Activated naive CD4-positive, alpha-beta T cell treated with anti-CD3 and anti-CD28 coated beads, Interleukin-2, amount 50 U/mL, for 16 hours (primary cell): ENCODE measurements at places on chromosomes 6 and 20.
A peak's percentile ranks its signal among the peaks of the same experiment; 100 is the strongest.

DNA sequence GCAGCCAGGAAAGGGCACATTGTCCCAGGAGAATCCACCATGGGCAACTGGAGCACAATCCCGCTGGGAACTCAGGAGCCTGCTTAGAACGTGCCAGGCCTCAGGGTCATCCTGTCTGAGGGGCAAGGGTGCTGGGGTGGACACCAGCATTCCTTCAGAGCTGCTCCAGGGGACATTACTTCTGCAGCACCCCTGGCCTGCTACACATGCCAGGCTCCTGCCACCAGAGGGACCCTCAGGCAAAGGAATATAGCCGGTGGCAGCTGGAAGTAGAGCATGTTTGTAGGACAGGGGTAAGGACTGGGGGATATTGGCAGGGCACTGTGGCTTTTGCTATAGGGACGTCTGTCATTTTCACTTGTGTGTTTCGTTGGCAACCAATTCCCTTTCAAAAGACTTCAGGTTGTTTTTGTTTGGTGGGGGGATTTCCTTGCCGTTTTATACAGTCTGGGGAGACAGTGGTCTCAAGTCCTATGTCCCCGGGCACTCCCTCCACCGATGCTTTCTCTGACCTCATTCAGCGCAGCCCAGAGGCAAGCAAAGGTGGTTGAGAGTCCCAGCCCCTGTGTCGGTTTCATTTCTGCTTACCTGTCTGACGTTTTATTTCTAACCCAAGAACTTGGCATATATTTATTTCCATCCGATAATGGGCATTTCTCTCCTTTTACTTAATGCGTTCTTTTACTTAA is 130.8 kb downstream of the JPH2 start:
- DNase-seq: peak; percentile 59

DNA sequence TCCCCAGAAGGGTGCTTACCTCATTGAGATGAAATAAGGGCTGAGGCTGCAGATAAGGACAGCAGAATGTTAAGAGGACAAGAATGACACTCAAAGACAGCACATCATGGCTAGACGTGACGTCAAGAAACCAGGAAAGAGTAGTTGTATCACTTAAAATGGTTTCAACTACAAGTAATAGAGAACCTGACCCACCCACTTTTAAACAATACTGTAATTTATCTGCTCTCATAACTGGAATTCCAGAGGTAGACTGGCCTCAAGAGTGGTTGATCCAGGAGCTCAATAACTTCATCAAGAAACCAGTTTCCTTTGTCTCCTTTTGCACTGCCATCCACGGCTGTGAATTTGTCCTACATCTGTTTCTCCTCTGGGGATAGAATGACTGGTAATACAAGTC is 187.1 kb downstream of the EYA4 start:
- DNase-seq: no peak

DNA sequence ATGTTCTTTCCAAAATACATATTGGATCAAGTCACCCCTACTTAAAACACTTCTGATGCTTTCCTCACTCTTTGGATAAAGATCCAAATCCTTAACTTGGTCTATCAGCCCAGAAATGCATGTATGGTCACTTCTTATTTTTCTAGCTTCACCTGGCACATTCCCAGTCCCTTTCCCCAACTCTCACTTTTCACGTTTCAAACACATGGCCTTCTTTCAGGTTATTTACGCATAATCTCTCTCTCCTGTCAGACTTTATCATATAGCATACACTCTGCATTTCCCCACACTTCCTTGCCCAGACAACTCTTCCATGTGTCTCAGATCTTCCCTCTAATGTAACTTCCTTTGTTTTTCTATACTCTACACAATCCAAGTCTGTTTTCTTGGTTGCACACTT is 12.8 kb downstream of the PHIP start:
- DNase-seq: no peak

DNA sequence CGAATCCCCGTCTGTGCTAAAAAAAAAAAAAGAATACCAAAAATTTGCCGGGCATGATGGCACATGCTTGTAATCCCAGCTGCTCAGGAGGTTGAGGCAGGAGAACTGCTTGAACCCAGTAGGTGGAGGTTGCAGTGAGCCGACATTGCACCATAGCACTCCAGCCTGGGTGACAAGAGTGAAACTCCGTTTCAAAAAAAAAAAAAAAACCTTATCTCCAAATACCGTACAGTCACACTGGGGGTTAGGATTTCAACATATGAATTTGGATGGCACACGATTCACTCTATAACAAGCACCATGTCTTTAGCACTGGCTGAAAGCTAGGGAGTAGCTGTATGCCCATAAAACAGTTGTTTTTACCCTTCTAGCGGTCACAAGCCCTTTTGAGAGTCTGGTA is 3.8 kb downstream of the SMIM13 start:
- no peak for DNase-seq

GRCh38 chr6:8238773-8239683 is 136.7 kb upstream of the EEF1E1 start:
- DNase-seq: no peak

DNA sequence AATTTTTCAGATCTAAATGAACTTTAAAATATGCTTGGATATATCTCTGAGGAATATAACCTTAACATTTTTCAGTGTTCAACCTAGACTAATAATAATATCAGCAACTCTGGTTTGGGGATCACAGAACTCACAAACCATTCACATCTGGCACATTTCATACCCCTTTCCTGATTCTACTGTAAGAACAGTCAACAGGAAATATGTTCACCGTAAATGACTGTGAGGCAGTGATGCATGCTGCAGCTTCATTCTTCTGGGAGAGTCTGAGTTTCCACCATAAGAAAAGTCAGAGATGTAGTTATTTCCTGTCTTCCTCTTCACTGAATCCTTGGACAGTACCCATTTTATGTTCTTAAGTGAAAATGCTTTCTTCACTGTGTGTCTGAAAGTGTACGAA is 134.2 kb upstream of the IFNGR1 start:
- no peak for DNase-seq

DNA sequence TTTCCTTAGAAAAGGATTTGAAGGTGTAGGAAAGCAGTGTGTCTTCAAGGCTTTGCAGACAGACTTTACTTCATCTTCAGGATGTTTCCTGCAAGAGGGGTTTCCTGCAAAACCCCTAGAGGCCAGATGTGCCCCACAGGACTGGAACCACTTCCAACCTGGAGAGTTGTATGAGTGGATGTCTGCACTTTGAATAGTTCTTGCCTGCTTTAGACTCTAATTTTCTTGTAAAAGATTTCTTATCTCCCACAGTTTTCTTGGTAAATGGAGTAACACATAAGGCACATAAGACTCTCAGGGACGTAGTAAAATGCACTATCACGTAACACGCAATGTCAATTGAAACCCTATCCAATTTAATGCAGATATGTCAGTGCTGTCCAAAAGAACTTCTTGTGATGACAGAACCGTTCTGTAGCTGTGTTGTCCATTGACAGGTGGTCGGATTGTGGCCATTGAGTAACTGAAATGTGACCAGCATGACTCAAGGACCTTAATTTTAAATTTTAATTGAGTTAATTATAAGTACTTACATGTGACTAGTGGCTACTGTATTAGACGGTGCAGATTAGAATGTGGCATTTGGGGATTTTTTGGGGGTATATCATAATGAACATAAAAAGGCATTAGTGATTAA is 118.7 kb downstream of the JARID2 start:
- no peak for DNase-seq

GRCh38 chr6:105791583-105792318 is 294.4 kb upstream of the PRDM1 start:
- DNase-seq: no peak

- DNase-seq: no peak
Observed at GRCh38 chr20:10898552-10898951, 224.8 kb upstream of the JAG1 start.

- DNase-seq: no peak
Observed at GRCh38 chr6:170438402-170438753, 114.7 kb downstream of the PSMB1 start.
